ENCODE measurements at places on chromosomes 7 and 10. TPM values are rescaled to one million over a fixed set of nuclear protein-coding genes. Genes with fewer than 3 reads are reported as not detected.
A peak's percentile ranks its signal among the peaks of the same experiment; 100 is the strongest.

GRCh38 chr7:131466735-131467365 is 89.6 kb downstream of the PODXL start:
- H3K27ac ChIP-seq, result no peak overlapping the region
- peaks cover 50% of the 10 kb centered on the region for H3K36me3 ChIP-seq
- no peak overlapping the region for H3K4me3 ChIP-seq
- no peak for DNase-seq

DNA sequence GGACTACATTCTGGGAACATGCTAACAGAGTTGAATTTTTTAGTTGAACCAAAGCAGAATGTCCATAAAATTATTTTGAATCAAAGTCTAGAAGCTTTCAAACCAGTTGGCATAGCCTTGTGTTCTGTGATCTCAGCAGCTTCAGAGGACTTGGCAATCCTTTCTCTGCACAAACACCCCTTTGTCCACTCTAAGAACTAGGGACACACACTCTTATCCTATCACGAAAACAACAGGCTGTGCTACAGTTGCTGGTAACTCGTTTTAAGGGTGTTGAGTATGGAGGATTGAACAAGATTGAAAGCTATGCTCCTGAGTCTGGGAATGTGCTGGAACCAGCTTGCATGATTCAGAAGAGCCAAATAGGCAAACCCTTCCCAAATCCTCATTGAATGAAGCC is 76.4 kb upstream of the PRSS58 start:
- H3K27me3 ChIP-seq, result no peaks in the 10 kb centered on the region
- no peak for DNase-seq
- no peak overlapping the region for H3K4me3 ChIP-seq
- H3K4me1 ChIP-seq, result no peaks in the 10 kb centered on the region
- H3K36me3 ChIP-seq, result no peaks in the 10 kb centered on the region

DNA sequence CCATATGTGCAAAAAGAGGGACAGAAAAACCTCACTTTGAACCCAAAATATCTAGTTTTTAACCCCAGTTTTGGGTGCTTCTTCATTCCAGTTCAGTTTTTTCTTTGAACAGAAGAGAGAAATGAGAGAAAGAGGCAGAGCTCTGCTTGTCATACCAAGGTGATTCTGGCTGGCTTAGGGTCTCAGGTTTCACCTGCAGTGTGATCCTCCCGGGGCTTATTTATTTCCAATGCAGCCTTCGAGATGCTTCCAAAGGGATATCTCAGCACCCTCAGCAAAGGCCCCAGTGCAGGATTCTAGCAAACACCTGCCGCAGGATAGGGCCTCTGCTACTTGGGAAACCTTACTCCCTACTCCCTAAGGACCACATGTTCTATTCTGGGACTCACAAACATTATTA is 131.3 kb downstream of the WDR11 start:
- peaks cover 11% of the 10 kb centered on the region for H3K27me3 ChIP-seq
- no peak overlapping the region for H3K4me3 ChIP-seq
- no peak for DNase-seq
- H3K36me3 ChIP-seq, result no peaks in the 10 kb centered on the region
- no peak overlapping the region for H3K27ac ChIP-seq

DNA sequence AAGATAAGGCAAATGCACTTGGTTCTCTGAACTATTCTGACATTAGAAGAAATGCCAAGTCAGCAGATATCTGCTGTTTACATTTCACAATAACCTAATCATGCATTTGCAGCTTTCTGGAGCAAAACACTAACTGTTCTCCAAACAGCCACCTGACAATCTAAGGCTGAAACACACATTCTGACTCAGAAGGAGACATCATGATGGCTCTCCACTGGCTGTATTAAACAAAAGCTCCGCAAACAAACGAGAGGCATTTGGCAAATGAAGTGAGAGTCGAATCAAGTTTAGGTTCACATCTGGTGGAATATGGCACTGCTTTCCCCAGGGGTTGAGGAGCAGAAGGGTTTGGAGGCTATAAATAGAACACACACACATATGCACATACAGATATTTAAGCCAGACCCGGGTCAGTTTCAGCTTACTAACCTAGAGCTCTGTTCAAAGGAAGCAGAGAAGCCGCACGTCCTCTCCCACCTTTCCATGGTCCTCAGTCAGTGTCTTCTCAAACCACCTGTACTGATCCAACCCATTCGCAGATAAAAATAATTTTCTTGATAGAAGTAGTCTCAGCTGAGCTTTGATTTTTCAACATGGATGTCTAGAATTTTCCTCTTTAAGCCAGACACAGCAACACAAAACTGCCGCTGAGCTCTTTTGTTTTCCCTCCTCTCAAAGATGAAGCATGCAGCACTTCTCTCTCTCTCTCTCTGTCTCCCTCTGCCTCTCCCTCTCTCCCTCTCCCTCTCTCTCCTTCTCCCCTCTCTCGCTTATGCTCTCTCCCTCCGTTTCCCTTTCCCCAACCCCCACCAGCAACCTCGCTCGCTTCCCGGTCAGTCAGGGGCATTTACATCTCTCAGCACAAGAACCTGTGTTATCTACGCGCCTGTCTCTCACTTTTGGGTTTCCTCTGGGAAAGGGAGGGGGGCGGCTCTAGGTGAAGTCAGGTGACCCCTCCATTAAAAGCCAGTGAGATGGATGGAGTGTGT is 682.8 kb downstream of the MAGI2 start:
- no peaks in the 10 kb centered on the region for H3K36me3 ChIP-seq
- no peak overlapping the region for H3K4me3 ChIP-seq
- peaks cover 25% of the 10 kb centered on the region for H3K27me3 ChIP-seq
- DNase-seq, result no peak

DNA sequence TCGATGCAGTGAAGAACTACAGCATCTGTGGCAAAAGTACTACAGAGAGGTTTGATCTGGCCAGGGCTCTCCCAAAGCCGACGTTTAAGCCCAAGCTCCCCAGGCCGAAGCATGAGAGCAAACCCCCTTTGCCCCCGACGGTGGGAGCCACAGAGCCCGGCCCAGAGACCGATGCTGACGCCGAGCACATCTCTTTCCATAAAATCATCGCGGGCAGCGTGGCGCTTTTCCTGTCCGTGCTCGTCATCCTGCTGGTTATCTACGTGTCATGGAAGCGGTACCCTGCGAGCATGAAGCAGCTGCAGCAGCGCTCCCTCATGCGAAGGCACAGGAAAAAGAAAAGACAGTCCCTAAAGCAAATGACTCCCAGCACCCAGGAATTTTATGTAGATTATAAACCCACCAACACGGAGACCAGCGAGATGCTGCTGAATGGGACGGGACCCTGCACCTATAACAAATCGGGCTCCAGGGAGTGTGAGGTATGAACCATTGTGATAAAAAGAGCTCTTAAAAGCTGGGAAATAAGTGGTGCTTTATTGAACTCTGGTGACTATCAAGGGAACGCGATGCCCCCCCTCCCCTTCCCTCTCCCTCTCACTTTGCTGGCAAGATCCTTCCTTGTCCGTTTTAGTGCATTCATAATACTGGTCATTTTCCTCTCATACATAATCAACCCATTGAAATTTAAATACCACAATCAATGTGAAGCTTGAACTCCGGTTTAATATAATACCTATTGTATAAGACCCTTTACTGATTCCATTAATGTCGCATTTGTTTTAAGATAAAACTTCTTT is 2.3 kb downstream of the LRRTM3 start:
- H3K27me3 ChIP-seq, result peaks cover 53% of the 10 kb centered on the region
- no peak overlapping the region for H3K4me3 ChIP-seq
- DNase-seq, result no peak

GRCh38 chr10:74750848-74751274 is 75.5 kb upstream of the KAT6B start:
- H3K36me3 ChIP-seq, result no peaks in the 10 kb centered on the region
- H3K27ac ChIP-seq, result no peak overlapping the region
- H3K27me3 ChIP-seq, result no peaks in the 10 kb centered on the region
- no peak for DNase-seq
- no peak overlapping the region for H3K4me3 ChIP-seq

DNA sequence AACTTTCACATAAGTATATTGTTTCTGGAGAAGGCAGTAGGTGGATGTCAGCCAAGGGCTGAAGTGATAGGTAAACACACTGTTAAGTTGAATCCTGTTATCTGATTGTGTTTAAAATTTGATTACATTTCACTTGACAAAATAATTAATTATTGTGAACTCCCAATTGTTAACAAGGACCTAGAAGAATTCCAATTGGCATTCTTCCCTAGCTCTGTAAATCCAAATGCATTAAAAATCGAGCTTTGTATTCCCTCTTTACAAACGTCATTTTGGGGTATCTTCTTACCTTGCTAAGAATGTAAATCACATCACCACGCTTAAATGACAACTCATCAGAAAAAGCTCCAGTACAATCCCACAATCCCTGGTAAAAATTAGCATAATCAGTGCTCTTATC is 179.9 kb downstream of the SKAP2 start:
- H3K4me3 ChIP-seq, result no peak overlapping the region
- no peaks in the 10 kb centered on the region for H3K27me3 ChIP-seq
- H3K27ac ChIP-seq, result no peak overlapping the region
- H3K36me3 ChIP-seq, result peaks cover 6% of the 10 kb centered on the region

DNA sequence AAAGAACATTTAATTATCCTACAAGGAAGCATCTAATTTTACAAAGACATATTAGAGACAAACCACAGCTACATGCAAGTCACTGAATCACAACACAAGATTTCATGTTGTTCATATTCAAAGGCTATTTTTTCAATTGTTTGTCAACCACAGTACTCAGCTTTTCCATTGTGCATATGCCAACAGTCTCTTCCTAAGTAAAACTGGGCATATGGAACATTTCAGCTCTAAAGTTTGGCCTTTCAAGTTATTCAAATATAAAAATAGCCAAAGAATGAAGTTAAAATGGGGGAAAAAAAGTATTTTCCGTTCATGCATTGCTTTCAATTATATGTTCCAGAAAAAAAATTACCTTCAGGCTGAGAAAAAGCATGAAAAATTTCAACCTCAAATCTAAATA is 537.9 kb downstream of the PLXDC2 start:
- H3K27ac ChIP-seq, result no peak overlapping the region
- no peak overlapping the region for H3K4me3 ChIP-seq
- no peaks in the 10 kb centered on the region for H3K36me3 ChIP-seq

DNA sequence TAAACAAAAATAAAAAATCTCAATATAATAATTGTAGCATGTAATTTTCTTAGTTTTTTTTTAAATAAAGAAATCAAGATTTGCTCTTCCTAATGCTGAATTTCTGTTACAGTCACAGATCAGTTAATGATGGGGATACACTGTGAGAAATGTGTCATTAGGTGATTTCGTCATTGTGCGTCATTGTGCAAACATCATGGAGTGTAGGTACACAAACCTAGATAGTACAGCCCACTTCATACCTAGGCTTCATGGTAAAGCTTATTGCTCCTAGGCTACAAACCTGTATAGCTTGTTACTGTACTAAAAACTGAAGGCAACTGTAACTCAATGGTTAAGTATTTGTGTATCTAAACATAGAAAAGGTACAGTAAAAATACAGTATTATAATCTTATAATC is 74.4 kb upstream of the LSM8 start:
- DNase-seq, result no peak
- no peak overlapping the region for H3K4me3 ChIP-seq
- no peaks in the 10 kb centered on the region for H3K4me1 ChIP-seq

GRCh38 chr7:31204071-31204470 is 136.5 kb downstream of the NEUROD6 start:
- H3K36me3 ChIP-seq, result no peaks in the 10 kb centered on the region
- no peak overlapping the region for H3K4me3 ChIP-seq
- no peaks in the 10 kb centered on the region for H3K4me1 ChIP-seq
- no peak for DNase-seq

- H3K4me1 ChIP-seq, result no peaks in the 10 kb centered on the region
- no peaks in the 10 kb centered on the region for H3K36me3 ChIP-seq
- no peak overlapping the region for H3K27ac ChIP-seq
- H3K27me3 ChIP-seq, result peaks cover 14% of the 10 kb centered on the region
These were observed 24.8 kb downstream of the STK32C start for GRCh38 chr10:132282667-132283603.

- H3K4me1 ChIP-seq, result peaks cover 57% of the 10 kb centered on the region
- DNase-seq, result peak; percentile 34
- no peak overlapping the region for H3K4me3 ChIP-seq
- peaks cover 4% of the 10 kb centered on the region for H3K36me3 ChIP-seq
- H3K27ac ChIP-seq, result no peak overlapping the region
These were observed 70.2 kb downstream of the ZRANB1 start for GRCh38 chr10:125011926-125012705.

GRCh38 chr7:132825932-132826835 is 249.9 kb upstream of the PLXNA4 start:
- no peaks in the 10 kb centered on the region for H3K27me3 ChIP-seq
- DNase-seq, result no peak
- no peaks in the 10 kb centered on the region for H3K4me1 ChIP-seq
- no peak overlapping the region for H3K27ac ChIP-seq
- no peak overlapping the region for H3K4me3 ChIP-seq
- H3K36me3 ChIP-seq, result peaks cover 8% of the 10 kb centered on the region

- H3K4me3 ChIP-seq, result peak overlapping the region; percentile 8
- peak; percentile 83 for DNase-seq
- H3K36me3 ChIP-seq, result no peaks in the 10 kb centered on the region
These were observed 47.1 kb downstream of the SYPL1 start for GRCh38 chr7:106064771-106065574.

- no peaks in the 10 kb centered on the region for H3K27me3 ChIP-seq
- no peaks in the 10 kb centered on the region for H3K36me3 ChIP-seq
- no peak overlapping the region for H3K27ac ChIP-seq
- no peaks in the 10 kb centered on the region for H3K4me1 ChIP-seq
- no peak overlapping the region for H3K4me3 ChIP-seq
These were observed 369.8 kb downstream of the SEMA3D start for GRCh38 chr7:84817016-84817415.

DNA sequence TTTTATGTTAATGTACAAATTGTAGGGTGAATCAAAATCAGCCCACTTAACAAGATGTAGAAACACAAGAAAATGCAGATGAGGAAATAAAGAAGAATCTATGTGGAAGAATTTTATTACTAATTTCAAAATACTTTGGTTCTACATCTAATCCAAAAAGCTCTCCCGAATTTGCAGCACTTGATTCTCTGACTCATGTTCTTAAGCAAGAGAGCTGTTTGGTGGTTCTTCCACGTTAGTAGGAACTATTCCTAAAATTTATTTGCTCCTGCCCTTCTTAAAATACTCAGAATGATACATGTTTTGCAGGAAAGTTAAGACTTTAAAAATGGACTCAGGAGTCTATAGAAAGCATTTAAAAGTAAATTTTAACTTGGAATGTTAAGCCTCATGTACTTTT is 91.8 kb downstream of the ZMYND11 start:
- no peaks in the 10 kb centered on the region for H3K4me1 ChIP-seq
- no peaks in the 10 kb centered on the region for H3K36me3 ChIP-seq
- DNase-seq, result no peak
- H3K4me3 ChIP-seq, result no peak overlapping the region

CALHM1 gene
- total RNA-seq, result not detected

MMP21 gene
- not detected for total RNA-seq

FKBP14 gene
- 11.8 TPM for total RNA-seq

SPOCK2 gene
- 64.3 TPM for total RNA-seq
